ENCODE measurements at places on chromosomes 13 and 19. TPM values are rescaled to one million over a fixed set of nuclear protein-coding genes. Genes with fewer than 3 reads are reported as not detected.

The PEG3 gene
- total RNA-seq: 7.2 TPM

The FGF21 gene
- not detected for total RNA-seq

The COG3 gene
- total RNA-seq: 16.5 TPM

The EBI3 gene
- total RNA-seq: not detected

The VPS36 gene
- 30.2 TPM for total RNA-seq

The FCAR gene
- 0.70 TPM for total RNA-seq

The ADGRE1 gene
- total RNA-seq: 0.62 TPM

The ZNF625 gene
- total RNA-seq: 3.1 TPM

The TYROBP gene
- total RNA-seq: 16.9 TPM

The IGFL2 gene
- total RNA-seq: not detected

The PRTN3 gene
- total RNA-seq: 0.62 TPM

The FLT3 gene
- 0.05 TPM for total RNA-seq

The PLPPR3 gene
- not detected for total RNA-seq

The CD209 gene
- total RNA-seq: 7.6 TPM

The DLL3 gene
- not detected for total RNA-seq

The TMIGD2 gene
- not detected for total RNA-seq

The FLT1 gene
- 53.4 TPM for total RNA-seq

The ZNF534 gene
- 0.73 TPM for total RNA-seq

The MEIS3 gene
- total RNA-seq: 3.7 TPM

The TMEM38A gene
- 13.1 TPM for total RNA-seq

The MEGF8 gene
- total RNA-seq: 45.8 TPM

The SYNE4 gene
- 0.13 TPM for total RNA-seq

The PTPRH gene
- total RNA-seq: 3.7 TPM

The RNF225 gene
- not detected for total RNA-seq

The LRRC63 gene
- total RNA-seq: not detected

The TJP3 gene
- not detected for total RNA-seq

The CCDC9 gene
- 23.1 TPM for total RNA-seq

The MYH14 gene
- 85.4 TPM for total RNA-seq

The ZNF507 gene
- total RNA-seq: 21.5 TPM

The PSG4 gene
- total RNA-seq: not detected

The AMER2 gene
- total RNA-seq: not detected

The RFPL4AL1 gene
- 0.57 TPM for total RNA-seq

The SSC5D gene
- total RNA-seq: 7.7 TPM
